ENCODE measurements at places on chromosomes 5 and 9. TPM values are rescaled to one million over a fixed set of nuclear protein-coding genes. Genes with fewer than 3 reads are reported as not detected.

DNA sequence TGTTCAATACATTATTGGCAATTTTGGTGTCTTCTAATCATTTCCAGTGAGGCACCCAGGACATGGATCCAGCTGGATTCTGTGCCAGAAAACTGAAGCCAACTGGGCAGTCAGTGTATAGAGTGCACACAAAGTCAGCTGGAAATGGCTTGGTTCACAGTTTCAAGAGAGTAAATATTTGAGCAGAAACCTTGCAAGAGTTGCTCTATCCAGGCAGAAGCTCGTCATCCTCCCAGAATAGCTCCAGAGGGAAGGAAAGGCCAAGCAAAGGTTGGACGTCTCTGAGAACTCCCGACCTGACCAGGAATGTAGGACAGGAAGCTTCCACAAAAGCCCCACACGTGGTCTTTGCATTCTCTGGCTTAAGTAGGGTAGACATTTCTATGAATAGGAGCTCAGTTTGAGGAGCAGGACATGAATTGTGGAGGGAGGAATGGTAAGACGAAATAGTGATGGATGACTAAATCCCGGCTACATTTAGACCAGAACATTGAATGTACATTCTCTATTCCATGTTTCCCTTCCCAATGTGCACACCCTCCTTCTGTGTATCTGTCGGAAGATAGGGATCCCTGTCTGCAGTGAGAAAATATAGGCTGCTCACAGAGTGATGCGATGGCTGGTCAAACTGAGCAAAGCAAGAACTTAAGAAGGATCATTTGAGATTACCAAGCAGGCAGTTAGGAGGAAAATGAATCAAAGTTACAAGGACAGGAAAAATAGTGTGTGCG, 72.7 kb upstream of the FCN2 start:
- DNase-seq, result no peak

GRCh38 chr5:35048910-35049309, 1.2 kb upstream of the AGXT2 start:
- no peak for DNase-seq

DNA sequence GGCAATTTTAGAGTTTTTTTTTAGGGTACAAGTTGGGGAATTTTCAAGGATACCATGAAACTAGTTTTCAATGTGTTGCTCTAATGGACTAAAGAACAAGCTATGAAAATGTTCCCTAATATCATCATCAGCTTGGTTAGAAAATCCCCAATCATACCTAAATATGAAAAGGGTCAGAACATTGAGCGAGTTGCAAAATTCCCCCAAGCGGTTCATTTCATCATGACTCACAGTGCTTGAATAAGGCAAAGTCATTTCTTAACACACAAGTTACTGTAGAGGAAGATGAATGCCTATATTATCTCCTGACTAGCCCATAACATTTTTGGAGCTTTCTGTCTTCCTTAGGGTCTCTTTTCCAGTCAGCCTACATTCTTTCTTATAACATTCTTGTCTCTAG, 62.7 kb downstream of the ST8SIA4 start:
- DNase-seq, result no peak

GRCh38 chr5:43429706-43430105, 17.5 kb upstream of the CCL28 start:
- no peak for DNase-seq

DNA sequence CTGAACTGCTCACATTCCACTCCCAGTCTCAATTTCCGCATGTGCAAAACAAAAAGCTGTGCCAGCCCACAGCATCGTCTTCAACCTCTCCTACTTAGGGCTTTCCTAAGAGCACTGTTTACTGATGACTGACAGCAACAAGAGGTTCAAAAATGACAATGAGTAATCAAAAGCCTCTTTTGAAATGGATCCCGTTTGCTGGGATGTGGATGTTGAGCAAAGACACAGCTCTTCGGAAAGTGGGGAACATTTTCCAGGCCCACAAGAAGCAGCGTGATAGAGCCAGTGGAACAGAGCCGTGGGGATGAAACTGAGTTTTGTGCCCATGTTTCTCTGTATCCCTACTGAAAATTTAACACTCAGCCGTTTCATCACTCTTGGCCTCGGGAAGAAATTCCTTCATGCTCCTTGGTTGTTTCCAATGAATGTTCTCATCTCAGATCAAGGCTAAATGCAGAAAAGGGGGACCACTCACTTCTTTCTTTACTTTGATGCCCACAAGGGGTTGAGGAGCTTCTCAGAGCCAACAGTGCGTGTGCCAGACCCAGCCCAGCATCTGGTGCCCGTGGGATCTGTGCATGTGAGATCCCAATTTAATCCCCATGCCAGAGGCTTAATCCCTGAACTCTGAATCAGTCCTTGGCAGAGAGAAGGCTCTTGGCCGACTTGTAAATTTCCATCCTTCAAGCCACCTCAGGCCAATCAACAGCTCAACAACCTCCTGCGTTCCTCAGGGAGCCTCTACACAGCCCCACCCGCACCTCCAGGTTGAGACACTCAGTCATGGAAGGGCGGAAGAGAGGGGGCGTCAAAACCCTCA, 230.2 kb upstream of the DAPK1 start:
- DNase-seq, result no peak

DNA sequence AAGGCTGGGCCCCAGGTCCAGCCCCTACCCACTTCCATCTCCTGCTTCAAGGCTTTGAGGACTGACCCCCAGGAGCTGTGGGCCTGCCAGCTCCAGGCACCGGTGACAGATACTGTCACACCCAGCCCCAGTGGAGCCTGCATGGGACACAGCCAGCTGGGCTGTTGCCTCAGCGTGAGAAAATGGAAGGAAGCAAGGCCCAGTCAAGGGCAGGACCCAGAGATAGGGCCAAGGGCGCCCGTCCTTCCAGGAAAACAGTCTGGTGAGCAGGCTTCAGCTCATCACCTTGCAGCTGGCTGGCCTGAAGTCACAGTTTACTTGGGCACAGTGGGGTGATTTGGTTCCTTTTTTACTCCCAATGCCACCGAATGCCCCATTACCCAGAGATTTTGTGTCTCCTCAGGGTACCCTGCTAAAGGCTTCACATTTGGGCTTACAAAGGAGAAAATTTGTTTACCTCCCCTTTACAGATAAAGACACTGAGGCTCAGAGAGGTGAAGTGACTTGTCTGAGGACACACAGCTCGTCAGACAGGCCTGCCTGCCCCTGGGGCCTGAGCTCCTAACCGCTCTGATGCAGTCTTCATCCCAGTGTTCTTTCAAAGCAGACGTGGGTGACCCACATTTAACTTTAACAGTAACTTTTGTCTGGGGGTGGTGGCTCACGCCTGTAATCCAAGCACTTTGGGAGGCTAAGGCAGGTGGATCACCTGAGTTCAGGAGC, 21.5 kb upstream of the WDR38 start:
- DNase-seq, result no peak

DNA sequence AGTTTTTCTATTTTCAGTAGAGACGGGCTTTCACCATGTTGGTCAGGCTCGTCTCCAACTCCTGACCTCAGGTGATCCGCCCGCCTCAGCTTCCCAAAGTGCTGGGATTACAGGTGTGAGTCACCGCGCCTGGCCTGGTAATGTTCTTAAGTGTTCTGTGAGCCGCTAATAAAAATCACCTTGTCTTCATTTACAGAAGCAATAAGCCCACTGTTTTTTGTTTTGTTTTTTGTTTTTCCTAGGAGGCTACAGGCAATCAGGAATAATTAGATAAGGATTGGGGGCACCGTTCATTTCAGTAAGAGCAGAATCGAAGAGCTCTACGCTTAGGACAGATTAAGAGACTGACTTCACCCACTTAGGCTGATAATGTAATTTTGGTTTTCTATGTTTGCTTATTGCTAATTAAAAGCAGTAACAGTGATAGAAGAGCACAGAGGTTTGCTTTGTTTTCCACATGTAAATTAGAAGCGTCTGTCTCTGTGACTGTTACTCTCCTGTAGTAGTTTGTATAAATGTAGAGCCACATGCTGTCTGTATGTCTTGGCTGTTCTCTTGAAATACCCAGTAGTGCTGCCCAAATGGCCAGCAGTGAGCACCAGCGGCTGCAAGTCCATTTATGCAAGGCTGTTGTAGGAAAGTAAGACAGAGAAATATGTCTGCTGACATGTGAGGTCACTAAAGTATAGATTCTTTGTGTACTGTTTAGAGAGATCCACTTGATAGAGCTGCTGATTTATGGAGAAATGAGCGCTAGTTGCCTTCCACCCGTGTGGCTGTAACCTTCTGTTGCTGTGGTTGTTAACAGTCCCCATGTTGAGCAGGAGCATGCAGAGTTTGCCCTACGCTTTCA, 30.5 kb downstream of the TRIO start:
- DNase-seq, result no peak

GRCh38 chr5:97041239-97041638, 101.2 kb downstream of the LIX1 start:
- no peak for DNase-seq

- no peak for DNase-seq
Measured at GRCh38 chr9:130128251-130128650, 44.0 kb upstream of the NCS1 start.

DNA sequence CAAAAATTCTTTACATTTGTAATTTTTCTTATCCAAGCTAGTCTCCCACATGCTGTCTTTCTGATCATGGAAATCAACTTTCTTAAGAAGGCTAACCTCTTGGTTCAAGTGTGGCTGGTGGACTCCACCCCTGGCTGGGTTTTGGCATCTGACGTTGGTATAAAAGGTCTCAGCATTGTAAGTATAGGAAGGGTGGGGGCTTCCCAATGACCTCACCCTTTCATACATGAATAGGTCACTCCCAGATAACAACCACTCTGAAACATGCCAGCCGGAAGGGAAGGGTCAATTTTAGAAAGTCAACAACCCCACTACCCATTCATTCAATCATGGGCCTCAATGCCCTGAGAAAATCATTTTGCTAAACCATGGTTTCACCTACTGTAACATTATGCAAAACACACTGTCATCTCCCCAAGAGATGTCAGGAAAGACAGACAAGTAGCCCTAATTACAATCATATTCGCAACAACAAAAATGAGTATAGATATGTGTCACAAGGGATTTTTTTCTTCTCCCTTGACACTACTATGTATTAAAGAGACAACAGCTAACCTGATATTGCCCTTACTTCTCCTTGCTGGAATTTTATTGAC, 31.9 kb upstream of the PCSK5 start:
- no peak for DNase-seq

- DNase-seq, result no peak
Measured at GRCh38 chr5:89117124-89117644, 234.2 kb upstream of the MEF2C start.

DNA sequence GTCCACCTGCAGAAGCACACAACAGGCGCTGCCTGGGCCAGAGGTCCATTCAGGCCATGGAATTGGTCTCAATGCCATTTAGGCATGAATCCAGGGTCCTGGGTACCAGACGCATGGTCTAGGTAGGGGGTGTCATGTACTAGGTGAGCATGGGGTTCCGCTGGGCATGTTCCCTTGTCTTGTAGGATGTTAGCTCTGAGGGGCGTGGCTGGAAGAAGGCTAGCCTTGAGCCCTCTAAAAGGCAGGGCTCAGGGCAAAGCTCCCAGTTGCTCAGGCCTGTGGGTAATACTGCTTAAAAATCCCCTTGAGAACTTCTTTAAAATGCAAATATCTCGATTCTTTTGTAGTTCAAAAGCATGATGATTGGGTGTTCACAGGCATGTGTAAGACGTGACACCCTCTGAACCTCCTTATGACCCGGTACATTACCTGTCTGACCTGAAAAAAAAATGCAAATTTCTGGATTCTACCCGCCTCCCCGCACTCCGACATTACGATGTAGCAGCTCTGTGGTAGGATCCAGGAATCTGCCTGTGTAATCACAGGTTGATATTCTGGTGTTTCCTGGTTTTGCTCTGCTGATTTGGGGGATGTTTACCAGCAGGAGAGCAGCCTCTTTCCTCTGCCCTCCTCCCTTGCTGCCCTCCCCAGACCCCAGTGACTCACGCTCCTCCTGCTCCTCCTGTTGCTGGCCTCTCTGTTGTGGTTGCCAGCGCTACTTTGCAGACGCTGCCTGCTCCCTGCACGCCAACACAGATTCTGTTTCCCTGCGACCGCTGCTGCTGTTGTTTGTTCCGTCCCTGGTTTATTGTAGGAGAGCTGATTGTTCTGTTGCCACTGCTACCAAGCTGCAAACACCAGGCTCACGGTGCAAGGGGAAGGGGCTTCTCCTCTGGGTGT, 5.7 kb downstream of the TMC1 start:
- DNase-seq, result peak; percentile 89

DNA sequence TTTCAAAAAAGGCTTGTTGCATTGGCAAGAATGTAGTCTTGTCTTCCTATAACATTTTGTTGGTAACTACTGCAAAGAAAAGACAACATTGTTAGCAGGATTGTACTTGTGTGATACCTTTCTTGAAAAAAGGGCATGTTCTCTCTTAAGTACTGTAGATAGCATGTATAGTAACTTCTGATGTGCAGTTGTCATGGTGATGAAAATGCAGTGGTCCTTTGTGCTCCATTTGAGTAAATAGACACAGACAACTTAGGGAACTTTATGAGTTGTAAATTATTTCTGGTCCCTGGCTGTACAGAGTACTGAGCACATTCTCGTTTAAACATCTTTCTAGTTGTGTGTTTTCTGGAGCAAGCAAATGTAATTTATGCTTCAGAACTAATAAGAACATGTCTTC, 103.3 kb downstream of the CD180 start:
- DNase-seq, result no peak

DNA sequence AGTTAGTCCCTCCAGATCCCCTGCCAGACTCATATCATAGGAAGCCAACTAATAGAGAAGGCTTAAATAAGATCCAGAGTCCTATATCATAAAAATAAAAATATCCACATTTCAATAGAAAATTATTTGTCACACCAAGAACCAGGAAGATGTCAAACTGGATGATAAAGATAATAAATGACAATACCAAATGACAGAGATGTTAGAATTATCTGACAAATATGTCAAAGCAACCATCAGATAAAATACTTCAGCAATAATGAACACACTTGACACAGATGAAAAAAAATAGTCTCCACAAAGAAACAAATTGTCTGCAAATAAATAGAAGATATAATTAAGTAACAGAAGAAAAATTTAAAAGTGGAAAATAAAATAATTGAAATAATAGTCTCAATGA, 300.7 kb upstream of the FTMT start:
- no peak for DNase-seq

DNA sequence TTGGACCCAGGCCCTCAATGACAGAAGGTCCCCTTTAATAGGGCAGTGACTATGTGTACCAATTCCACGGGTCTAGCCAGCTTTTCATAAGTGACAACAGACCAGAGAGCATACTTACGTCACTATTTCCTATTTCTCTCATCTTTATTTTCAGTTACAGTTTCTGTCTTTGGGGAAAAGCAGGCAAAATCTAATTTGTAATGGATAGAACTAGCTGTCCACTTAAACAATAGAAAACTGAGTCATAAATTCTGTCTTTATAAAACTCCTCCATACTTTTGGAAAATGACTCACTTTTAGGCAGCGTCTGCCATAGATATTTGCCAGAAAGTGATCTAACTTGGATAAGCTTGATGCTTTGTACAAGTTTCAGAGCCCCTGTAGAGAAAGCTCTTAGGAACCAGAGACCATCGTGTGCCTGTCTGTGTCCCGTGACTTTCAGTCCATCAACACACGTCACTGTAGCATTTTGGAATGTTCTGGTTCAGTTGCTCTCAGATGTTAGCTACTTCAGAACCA, 101.9 kb downstream of the F2RL2 start:
- DNase-seq, result no peak

- DNase-seq, result no peak
Measured at GRCh38 chr9:13832446-13832845, 481.5 kb downstream of the NFIB start.

GRCh38 chr5:133612249-133612860, at the start of gene FSTL4:
Gene FSTL4 (minus strand): TSS chr5:133612541.
- DNase-seq, result peak; percentile 85

Gene TTC33
- total RNA-seq, result 19.3 TPM

Gene ACER2
- total RNA-seq, result 2.1 TPM

Gene TAS2R1
- total RNA-seq, result not detected

Gene NRARP
- total RNA-seq, result 5.8 TPM

Gene GPR150
- total RNA-seq, result 0.13 TPM

Gene CCDC187
- 0.15 TPM for total RNA-seq

Gene FAXDC2
- total RNA-seq, result 3.2 TPM

Data from endodermal cell (in vitro differentiated cells).